IMR-90 (cell line): ENCODE measurements at places on chromosomes 12 and 14. TPM values are rescaled to one million over a fixed set of nuclear protein-coding genes. Genes with fewer than 3 reads are reported as not detected.

DNA sequence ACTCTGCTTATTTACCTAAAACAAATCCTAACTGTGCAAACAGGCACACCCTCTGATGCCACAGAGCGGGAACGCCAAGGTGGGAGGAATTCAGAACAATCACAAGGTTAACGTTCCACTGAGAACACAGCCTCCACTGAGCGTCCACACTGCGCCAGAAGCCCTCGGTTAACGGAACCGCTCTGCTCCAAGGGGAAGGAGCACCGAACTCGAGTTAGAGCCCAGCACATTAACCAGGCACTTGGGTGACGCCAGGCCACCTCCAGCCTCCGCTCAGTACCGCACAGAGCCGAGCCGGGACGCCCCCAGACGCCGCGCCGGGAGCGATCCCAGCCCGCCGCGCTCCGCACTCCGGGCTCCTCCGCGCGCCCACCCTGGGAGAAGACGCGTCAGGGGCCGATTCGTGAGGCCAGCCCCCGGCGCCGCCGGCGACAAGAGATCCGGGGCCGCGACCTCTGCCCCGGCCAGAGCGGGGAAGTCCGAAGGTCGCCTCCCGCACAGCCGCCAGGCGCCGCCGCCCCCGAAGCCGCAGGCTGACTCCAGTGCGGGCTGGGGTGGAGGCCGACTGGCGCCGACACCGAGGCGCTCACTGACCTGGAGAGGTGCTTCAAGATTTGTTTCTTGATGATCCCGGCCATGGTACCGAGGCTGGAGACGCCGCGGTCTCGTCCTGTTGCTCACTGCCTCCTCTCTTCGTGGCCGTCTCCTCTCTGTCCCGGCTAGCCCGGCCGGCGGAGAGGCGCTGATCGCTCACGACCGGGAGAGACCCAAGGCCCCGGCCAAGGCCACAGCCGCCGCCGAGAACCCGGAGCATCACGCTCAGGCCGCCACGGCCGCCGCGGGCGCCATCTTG lies 450 bp downstream of the BLTP3B start:
- DNase-seq, result no peak

The KRT3 gene
- total RNA-seq, result not detected in 2 replicates

DNA sequence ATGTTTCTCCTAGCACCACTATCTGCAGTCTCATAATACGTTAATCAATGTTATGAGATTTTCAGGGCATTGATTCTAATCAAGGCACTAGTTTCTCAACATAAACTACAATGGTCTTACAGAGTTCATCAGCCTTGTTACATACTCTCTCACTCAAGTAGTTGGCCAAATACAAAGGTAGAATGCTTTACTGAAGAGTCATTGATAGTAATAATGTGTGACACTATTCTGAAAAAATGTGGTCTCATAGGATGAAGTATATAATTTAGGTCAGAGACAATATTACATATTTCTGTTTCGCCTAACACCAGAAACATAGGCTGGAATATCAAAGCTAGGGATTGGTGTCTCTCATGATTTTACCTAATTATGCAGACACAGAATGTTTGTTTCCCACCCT lies 35.2 kb upstream of the MDGA2 start:
- no peak for DNase-seq

The EPYC gene
- total RNA-seq, result not detected in 2 replicates

The PLA2G1B gene
- total RNA-seq, result not detected in 2 replicates
